AG08395 (cell line): ENCODE measurements at places on chromosomes 12 and 14.

DNA sequence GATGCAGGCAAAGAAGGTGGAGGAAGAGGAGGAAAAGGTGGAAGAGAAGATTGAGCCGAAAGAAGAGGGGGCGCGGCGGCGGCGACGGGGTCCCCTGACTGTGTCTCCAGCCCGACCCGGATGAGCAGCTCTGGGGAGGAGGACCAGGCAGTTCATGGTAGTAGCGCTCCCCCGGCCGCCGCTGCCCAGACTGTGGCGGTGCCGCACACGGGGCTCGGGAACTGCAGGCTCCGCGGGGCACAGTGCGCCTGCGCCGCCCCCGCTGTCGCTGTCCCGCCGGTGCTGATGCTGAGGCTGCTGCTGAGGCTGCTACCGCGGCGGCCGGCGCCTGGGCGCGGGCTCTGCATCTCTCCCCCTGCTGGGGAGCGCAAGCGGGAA is at the start of gene KCNH5:
Gene KCNH5 (minus strand): TSS at position 225 of the 378 bp plus-strand sequence. CDS start 272 bp downstream, outside the sequence.
- peak; percentile 65 for DNase-seq

DNA sequence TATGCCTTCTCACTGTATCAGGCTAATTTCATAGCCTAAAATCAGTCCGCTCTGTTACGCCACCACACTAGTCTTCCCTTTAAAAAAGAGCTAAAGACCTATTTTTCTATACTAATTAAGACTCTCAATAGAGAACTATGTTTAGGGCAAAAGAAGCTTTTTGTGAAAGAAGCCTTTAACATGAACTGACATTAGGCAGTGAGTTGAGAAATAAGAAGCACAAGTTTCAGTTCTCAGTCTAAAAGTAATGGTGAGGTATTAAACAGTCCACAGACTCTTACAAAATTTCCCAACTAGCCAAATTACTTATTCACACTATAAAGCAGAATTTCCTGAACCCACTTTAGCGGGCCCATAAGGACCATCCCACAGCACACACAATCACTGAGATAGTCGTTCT is 93.7 kb downstream of the SOX5 start:
- DNase-seq, result no peak

- DNase-seq, result no peak
Measured at GRCh38 chr14:103078860-103079587, 5.0 kb upstream of the LBHD2 start.

- no peak for DNase-seq
Measured at GRCh38 chr12:132525833-132526455, 36.0 kb downstream of the FBRSL1 start.

- DNase-seq, result no peak
Measured at GRCh38 chr12:120264086-120264903, 1.2 kb downstream of the PXN start.

GRCh38 chr12:45336762-45337596 is 121.1 kb downstream of the ANO6 start:
- DNase-seq, result peak; percentile 36
